NCI-H1105 (cell line): ENCODE measurements at places on chromosomes 13 and 19.

- no peak for DNase-seq
Measured at GRCh38 chr13:77460195-77460594, 75.3 kb upstream of the SCEL start.

DNA sequence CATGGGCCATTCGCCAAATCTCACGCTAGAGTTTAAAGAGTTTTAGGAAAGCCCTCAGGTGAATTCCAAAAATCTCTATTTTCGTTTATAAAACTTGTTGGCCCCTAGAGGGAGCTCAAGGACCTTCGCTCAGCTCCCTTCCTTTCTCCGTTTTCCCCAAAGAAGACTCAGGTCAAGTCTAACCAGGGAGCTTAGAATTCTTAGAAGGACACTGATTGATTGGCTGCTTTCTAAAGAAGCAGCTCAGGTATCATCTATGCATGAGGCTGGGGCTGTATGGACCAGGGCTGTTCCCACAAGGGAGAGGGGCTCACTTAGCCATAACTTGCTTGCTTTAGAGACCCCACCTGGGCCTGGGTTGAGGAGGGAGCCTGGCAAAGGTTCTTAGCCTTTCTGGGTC is 20.5 kb downstream of the DZIP1 start:
- DNase-seq, result no peak

DNA sequence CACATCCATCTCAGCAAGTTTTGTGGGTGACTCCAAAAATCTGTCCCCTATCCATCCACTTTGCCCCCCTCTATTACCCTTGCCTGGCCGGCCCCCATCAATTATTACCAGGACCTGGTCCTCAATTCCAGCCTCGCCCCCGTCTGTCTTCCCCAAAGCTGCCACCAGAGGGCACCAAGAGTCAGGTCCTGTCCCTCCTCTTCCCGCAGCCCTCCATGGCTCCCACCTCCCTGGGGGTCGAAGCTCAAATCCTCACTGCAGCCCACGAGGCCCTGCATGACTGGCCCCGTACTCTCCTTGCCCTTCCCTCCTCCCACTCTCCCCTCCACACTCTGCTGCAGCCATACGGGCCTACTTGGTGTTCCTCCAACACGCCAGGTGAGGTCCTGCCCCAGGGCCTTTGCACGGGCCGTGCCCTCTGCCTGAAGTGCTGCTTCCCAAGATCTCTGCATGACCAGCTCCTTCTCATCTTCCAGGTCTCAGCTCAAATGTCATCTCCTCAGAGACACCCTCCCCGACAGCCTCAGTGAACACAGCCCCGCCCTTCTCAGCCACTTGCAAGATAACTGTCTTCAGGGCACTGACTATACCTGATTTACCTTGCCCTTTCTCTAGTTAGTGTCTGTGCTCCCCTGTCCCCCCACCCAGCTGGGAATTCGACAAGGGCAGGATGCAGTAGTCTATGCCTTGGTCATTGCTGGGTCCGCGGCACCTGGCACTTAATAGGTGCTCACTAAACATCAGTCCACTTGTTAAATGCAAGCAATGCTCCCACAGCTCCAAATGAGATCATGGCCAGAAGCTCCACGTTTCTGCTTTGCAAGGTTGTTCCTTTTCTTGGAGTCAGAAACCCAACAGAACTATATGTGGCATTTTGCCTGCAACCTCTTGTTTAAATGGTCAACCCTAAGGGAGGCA is 16.8 kb upstream of the SEMA6B start:
- no peak for DNase-seq

- no peak for DNase-seq
Measured at GRCh38 chr13:51223560-51224270, 1.5 kb downstream of the FAM124A start.

DNA sequence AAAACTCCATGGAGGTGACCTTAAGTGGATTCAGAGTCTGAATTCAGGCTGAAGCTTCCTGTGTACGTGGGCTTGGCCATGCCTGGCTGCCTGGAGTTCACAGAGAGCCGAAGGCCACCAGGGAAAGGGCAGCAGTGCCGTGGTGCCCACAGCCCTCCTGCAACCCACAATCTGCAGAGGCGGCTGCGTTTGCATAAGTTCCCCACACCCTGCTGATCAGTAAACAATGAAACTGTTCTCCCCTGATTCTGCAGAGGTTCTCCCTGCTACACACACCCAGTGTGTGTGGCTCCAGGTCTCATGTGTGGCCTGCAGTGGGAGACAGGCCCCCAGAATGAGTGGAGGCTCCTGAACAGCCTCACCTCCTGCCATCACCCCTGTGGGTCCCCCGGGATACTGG is 126.9 kb upstream of the SLC7A1 start:
- no peak for DNase-seq

DNA sequence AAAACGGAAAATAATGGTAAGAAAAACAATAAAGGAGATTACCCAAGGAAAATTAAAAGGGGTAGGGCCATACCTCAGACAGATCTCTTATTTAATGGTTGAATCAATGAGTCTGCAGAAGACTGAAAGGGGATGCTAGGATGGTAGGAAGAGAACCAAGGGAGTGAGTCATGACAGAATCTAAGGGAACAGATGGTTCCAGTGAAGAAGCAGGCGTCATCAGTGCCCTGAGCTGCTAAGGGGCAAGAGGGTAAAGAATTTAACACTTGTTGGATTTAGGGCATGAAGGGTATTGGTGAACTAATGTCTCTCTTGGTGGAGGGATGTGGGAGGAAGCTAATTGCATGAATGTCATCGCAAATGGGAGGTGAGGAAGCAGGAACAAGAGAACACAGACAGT is 329.2 kb upstream of the TSHZ3 start:
- no peak for DNase-seq

- no peak for DNase-seq
Measured at GRCh38 chr13:96025283-96025682, 27.9 kb downstream of the UGGT2 start.

DNA sequence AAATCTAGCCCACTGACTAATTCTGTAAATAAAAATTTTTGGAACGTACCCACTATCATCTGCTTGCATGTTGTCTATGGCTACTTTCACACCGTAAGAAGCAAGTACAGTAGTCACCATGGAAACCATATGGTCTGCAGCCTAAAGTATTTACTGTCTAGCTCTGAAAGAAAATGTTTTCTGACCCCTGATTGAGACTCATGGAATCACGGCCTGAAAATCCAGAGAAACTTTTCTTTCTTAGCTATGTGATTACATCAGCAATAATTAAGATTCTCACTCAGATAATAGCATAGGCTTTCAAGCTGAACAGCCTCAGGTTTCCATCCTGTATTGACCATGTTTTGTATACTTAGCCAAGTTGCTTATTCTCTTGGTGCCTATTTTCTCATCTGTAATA is 264.6 kb downstream of the NHLRC3 start:
- DNase-seq, result no peak

- DNase-seq, result no peak
Measured at GRCh38 chr19:18000480-18000914, 7.5 kb upstream of the ARRDC2 start.

DNA sequence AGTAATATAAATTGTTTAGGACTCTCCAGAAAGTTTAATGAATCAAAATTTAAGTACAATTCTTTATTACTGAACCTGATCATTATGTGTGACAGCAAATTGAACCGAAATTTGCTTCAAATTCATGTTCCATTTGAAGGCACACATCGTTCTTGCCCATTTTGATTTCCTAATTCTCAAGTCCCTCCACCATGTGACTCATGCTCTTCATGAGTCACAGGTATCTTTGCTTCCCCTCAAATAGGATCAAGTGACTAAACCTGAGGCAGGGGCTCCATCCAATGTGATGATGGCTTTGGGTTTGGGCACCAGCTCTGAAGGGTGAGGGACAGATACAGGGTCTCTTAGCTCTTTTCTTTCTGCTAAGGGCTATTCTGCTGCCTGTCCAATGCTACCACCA is 86.1 kb downstream of the THSD1 start:
- DNase-seq, result no peak

DNA sequence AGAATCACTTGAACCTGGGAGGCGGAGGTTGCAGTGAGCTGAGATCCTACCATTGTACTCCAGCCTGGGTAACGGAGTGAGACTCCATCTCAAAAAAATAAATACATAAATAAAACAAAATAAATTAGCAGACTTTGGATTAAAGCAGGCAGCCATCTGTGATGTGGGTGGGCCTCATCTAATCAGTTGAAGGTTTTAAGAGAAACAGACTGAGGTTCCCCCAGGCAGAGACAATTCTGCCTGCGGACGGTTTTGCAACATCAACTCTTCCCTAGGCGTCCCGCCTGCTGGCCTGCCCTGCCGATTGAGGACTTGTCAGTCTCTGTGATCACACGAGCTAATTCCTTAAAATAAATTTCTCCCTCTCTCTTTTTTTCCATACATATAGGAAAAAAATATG is 23.7 kb downstream of the ATCAY start:
- no peak for DNase-seq

GRCh38 chr13:90089051-90089450 is 1258.4 kb upstream of the MIR17HG start:
- DNase-seq, result no peak

DNA sequence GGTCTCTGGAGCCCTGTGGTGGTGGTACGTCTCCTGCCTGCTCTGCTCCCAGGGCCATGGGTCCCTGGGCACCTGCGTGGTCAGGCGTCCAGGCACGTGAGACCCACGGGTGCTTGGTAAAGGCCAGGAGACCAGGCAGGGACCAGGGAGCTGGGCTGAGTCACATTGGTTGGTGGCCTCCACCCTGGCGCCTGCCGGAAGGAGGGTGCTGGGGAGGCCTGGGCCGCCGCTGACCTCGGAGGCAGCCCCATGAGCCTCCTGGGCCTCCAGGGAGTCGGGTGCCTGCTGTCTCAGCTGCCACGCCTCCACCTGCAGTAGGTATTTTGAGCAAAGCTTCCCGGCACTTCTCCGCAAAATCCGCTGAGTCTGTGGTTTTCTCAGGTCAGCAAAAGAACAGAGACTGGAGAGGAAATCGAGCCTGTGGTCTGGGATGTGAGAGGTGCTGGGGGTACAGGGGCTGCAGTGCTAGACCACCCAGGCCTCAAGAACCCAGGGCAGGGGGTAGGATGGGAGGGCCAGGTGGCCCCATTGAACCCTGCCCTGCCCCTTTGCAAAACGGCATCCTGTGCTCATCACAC is 3.6 kb upstream of the PLK5 start:
- no peak for DNase-seq

DNA sequence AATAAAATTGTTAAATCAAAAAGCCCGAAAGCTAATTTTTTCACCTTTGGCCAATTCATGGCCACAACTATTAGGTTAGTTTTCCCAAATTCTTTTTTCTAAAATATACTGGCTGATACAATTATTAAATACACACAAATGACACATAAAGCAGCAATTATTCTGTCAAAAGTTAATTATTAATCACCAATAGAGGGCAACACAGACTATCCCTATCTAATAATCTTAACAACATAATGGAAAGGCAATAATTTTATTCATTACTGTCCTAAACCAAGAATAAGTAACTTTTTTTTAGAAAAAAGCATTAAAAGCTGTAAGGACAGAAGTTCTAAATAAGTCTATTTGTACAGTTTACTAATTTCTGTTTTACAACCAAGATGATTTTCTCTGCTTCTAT is 51.7 kb downstream of the KATNAL1 start:
- no peak for DNase-seq

- no peak for DNase-seq
Measured at GRCh38 chr19:39307822-39308530, 11.8 kb downstream of the IFNL1 start.

- no peak for DNase-seq
Measured at GRCh38 chr13:19083340-19083739, 98.3 kb downstream of the TUBA3C start.

DNA sequence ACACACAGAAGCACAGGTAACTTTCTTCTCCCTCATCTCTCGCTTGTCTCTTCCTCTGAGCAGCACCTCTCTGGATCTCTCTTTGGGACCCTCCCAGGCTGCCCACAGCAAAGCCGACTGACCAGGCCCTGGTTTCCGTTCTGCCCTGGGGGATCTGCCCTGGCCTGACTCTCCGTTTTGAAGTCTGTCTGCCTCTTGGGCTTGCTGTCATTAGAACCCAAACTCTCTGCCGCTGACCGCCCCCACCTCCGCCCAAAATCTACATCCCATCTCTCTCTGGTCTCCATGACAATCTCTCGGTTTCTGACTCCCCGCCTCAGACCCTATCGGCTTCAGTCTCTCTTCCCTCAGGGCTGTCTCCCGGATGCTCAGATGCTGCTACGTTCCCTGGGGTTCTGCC is 6.9 kb downstream of the KCNC3 start:
- DNase-seq, result no peak

GRCh38 chr19:55352040-55352439 is 2.5 kb downstream of the COX6B2 start:
- no peak for DNase-seq

DNA sequence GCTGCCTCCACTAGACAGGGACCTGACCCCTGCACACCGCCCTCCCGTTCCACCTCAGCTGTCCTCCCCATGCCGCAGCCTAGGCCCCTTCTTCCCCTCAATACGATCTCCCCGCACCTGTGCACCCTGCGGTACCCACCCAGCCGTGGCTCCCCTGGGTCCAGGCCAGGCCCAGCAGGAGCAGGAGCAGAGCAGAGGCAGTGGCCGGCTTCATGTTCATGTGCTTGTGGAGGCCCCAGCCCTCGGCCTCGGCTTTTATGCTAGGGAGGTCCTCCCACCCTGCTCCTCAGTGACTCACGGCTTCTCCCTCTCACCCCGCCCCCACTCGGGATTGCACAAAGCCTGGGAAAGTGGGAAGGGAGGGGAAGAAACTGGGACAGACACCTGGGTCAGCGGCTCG is 11.4 kb upstream of the KRTDAP start:
- DNase-seq, result no peak

DNA sequence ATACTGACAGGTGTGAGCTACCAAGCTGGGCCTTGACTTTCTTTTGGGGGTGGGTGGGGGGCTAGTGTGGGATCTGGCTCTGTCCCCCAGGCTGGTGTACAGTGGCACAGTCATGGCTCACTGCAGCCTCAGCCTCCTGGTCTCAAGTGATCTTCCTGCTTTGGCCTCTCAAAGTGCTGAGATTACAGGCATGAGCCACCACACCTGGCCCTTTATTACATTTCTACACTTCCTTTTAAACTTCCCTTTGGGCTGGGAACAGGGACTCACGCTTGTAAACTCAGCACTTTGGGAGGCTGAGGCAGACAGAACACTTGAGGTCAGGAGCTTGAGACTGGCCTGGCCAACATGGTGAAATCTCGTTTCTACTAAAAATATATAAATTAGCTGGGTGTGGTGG is 12.0 kb downstream of the FTL start:
- DNase-seq, result no peak

GRCh38 chr13:96963786-96964475 is 30.3 kb downstream of the OXGR1 start:
- DNase-seq, result no peak
